GM12892 (cell line): ENCODE measurements at places on chromosomes 13 and 19.

DNA sequence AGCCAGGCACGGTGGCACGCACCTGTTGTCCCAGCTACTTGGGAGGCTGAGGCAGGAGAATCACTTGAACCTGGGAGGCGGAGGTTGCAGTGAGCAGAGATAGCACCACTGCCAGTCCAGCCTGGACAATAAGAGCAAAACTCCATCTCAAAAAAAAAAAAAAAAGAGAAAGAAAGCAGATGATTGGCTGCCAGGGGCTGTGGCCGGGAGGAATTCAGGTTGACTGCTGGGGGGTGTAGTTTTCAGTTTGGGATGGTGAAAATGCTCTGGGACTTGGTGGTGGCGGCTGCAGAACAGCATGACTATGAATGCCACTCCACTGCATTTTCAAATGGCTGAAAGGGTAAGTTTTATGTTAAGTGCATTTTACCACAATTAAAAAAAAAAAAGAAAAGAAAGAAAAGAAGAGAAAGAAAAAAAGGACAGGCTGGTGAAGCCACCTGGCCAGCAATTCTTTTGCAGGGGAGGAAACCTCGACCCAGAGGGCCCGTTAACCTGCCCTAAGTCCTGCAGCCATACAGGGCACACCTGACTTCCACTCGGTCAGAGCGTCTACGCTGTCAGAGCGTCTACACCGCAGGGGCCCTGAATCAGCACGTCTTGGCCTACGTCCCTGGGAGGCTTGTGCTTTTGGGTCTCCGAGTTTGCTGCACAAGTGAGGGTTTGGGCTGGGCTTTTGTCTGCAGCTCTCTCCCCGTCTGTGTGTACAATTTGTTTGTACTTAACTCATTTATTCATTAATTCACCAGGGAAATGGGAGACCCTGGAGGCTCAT is 3.6 kb downstream of the ISOC2 start:
- no peak for DNase-seq

DNA sequence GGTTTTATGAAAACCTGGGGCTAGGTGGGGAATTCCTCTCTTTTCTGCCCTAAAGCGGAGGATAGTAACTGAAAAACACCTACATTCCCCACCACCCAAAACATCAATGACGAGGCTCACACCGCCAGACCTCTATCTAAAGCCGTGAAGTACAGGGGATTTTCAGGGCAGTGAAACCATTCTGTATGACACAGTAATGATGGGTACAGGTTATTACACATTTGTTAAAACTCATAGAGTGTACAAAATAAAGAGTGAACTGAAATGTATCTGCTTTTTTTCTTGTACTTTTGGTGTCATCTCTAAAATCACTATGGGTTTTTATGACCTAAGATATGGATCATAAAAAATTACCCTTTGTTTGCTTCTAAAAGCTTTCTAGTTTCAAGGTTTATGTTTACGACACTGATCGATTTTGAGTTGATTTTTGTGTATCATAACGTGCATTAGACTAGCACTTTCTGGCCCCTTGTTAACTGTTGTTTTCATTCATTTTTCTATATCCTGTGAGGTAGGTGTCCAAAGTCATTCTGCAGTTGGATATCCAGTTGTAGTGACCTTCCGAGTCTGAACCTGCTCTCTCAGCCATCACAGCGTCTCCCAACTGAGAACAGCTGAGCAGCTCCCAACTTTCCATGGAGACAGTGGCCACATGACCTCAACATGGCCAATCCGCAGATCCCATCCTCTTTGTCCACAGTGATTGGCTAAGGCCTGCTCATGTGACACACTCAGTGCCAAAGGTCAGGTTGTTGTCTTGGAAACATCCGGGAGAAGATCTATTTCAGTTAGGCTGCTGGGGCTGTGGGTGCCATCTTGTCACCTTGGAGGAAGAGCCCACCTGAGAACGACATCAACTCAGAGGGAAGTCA is 10.3 kb downstream of the MBD3L2B start:
- DNase-seq = no peak

- DNase-seq = no peak
Observed at GRCh38 chr19:54433697-54434096, 15.3 kb upstream of the LENG8 start.

DNA sequence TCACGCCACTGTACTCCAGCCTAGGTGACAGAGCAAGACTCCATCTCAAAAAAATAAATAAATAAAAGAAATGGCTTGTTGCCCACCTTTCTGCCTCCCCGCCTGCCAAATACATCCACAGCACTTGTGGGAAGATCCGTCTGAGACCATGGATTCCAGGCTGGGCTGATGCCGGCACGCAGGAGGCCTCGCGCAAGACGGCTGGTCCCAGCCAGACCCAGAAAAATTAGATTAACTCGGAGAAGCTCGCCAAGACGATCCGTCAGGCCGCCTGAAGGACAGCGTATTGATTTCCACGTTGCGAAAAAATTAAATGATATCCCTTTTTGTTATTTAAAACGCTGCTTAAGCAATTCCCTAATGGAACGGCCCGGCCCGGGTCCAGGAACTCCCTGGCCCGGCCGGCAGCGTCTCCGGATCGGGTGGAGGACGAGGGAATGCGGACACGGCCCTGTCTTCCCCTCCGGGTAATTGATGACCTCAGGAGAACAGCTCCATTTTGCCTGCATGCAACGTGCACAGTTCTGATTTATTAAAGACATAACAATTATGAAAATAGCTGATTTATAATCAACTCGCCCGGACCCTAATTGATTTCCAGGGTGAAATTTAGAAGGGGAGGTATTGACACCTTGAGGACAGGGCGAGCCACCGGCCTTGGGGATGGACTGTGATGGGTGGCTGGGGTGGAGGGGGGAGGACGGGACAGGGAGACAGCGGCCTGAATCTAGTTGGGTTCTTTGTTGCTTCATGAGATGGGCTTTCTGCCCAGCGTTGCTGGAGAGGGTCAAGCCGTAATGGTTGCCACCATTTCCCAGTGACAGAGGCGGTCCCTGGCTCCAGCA is 52.1 kb downstream of the ZNRF4 start:
- DNase-seq = no peak

- peak; percentile 69 for DNase-seq
Observed at GRCh38 chr19:55304279-55304978, 20.6 kb downstream of the BRSK1 start.

DNA sequence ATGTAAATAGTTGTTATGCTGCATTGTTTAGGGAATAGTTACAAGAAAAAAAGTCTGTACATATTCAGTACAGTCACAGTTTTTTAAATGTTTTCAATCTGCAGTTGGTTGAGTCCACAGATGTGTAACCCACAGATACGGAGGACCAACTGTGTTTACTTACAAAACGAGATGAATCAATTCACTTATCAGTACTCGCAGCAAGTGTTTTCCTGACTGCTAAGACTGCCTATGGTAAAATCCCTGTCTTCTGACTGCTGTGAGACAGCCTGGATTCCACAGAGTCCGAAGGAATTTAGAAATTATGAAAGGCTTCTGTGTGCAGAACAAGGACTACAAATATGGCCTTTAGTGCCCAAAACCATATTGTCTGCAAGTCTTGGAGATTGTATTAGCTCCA is 45.7 kb upstream of the C1QTNF9 start:
- no peak for DNase-seq

GRCh38 chr13:73473016-73473415 is 414.2 kb downstream of the KLF5 start:
- DNase-seq = no peak

- DNase-seq = no peak
Observed at GRCh38 chr19:45049073-45049736, 10.4 kb downstream of the CLASRP start.

DNA sequence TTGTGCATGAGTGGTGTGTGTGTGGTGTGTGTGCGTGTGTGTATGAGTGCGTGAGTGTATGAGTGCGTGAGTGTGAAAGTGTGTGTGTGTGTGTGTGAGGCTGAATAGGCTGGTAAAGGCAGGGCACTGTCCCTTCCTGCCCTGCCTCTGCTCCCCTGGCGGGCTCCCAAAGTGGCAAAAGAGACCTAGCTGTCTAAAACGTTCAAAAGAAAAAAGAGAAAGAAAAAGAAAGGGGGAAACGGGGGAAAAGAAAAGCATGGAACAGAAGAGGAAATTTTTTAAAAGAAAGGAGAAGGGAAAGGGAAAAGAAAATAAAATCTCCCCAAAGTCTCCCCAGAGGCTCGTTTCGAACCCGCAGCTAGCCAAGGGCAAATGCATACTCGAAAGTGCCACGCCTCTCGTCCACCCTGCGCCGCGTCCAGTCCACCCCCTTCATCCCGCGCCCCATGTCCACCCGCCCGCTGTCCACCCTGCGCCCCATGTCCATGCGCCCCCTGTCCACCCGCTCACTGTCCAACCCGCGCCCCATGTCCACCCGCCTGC is 37.0 kb upstream of the FLT1 start:
- no peak for DNase-seq

GRCh38 chr13:38401276-38401675 is 51.6 kb downstream of the UFM1 start:
- no peak for DNase-seq

DNA sequence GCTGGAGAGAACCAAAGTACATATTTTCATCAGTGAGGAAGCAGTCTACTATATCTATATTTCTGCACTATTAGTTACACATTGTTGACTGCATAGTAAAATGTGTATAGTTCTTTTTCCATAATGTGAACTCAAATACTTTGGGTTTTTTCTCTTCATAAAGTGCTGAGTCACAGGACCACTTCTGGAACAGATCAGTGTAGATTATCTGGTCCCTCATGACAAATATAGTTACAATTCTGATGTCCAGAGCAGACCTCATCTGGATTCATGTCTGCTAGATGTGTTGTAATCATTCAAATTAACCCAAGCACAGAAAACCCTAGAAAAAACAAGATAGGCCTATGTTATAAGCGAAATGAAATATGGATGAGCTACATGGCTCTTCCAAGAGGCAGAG is 171.4 kb downstream of the SUCLA2 start:
- DNase-seq = no peak

DNA sequence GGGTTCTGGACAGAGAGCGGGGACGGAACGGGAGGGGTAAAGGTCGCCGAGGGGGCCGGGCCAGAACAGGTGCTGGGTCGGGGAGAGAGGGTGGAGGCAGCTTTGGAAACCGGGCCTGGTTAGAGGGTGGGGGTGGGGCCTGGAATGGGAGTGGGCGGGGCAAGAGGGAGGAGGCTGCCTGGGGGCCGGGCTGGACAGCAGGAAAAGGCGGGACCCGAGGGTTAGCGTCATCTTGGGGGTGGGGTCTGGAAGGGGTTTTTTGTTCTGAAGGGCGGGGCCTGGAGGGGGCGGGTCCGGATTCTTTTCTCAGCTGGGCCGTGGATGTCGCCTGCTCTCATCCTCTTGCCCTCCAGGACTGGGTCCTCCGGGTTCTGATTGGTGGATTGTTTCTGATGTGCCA is 4.3 kb upstream of the ZNF813 start:
- no peak for DNase-seq

DNA sequence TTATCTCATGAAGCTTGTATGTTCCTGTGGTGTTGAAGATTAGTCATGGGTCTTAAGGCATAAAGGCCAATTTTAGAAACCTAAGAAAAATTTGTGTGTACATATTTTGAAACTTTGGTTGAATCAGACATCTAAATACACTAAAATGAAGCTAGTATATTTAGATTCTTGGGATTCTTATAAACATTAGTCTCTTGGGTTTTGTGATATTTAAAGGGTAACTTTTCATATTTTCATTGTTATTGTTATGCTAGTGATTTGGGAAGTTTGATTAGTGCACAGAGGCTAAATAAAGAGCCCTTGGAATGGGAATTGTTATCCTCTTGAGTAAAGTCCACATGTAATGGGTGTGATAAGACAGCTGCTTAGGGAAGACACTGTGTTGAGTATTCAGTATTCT is 24.5 kb downstream of the UBA2 start:
- DNase-seq = no peak

DNA sequence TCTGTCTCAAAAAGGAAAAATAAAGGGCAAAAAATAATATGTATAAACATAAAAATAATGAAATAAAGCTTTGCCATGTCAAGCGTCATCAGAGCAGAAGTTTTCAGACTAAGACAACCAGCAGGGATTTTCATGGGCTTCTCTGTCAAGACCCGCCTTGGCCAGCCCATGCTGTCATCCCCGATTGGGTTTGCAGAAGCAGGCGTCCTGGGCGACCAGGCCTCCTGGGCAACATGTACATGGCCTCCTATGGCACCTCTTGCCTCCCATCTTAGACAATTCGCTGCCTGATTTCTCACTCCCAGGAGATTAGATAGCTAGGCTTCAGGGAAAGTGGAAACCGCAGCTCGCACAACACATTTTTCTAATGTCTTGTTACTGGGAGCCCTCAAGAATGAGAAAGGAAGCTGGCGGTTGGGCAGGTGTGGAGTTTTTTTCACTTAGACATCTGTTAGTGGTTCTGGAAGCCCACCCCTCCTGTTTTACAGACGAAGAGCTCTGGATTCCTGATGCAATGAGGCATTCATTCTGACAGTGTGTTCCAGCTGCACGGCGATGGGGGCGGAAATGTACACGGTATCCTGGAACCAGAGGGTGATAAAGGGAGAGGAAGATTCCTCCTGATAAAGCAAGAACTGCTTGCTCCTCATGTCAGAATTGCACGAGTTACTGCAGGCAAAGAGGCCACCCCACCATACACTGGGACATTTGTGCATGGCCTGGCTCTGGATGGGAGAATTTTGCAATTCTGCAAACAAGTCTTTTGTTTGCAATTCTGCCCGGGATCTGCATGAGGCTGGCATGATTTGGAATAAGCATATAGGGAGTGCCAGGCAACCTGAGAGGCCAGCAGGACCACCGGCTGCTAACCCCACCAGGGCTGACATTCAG is 47.4 kb upstream of the KATNAL1 start:
- no peak for DNase-seq

DNA sequence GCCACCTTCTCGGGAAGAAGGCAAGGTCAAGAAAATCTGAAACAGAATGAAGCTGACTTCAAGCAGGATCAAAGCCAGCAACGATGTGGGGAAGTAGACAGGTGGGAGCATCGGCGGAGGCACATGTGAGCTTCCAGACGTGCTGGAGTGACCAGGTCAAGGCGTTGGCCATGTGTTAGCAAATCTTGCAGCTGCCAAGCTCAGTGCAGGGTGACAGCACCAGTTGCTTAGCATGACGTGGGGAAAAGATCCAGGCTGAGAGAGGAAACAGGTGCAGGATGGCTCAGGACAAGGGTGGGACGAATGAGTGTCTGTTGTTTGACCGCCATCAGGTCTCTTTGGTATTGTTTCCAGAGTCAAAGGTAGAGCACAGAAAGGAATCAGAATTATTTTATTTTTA is 92.3 kb downstream of the TNFSF13B start:
- no peak for DNase-seq

GRCh38 chr13:20472531-20472930 is 53.1 kb downstream of the CRYL1 start:
- DNase-seq = no peak
